ENCODE measurements at places on chromosomes 4 and X. TPM values are rescaled to one million over a fixed set of nuclear protein-coding genes. Genes with fewer than 3 reads are reported as not detected.

SPANXD gene
- total RNA-seq, result not detected

MAP3K15 gene
- total RNA-seq, result 1.4 TPM

- no peak for DNase-seq
Measured at GRCh38 chrX:44785652-44786051, 58.2 kb upstream of the DUSP21 start.

- DNase-seq, result no peak
Measured at GRCh38 chr4:39348371-39349315, 17.5 kb downstream of the RFC1 start.

- DNase-seq, result no peak
Measured at GRCh38 chr4:84530871-84531270, 31.8 kb upstream of the NKX6-1 start.

DNA sequence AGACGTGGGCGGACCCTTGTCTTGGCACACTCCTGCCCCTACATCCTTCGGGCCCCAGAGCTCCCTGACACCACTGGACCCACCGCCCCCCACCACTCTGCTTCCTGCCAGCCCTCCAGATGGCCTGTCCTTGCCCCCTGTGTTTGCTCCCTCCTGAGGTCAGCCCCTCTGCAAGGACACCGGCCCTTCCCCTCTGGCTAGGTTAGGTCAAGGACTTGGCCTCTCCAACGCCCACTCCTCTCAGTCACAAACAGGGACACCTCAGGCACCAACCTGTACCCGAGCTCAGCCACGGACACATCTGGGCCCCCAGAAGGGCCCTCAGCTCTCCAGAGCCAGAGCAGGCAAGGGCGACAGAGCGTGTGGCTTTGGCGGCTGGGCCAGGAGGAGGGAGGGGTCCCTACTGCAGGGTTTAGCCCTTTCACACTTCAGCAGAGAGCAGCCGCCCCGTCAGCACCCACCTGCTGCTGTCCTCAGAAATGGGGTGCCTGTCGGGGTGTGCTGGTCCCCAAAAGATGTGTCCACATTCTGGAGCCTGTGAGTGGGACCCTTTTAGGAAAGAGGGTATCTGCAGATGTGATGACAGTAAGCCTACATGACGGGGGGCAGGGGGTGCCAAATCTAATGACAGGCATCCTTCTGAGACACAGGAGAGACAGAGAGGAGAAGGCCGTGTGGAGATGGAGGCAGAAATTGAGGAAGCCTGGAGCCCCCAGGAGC, 23.5 kb upstream of the DUSP9 start:
- DNase-seq, result no peak

GRCh38 chrX:34132028-34132427, at the start of gene FAM47A:
FAM47A (minus strand) TSS chrX:34132314; CDS start chrX:34132278, 36 bp downstream.
- no peak for DNase-seq

GRCh38 chr4:138521809-138522208, 279.7 kb upstream of the SLC7A11 start:
- DNase-seq, result no peak
